ENCODE measurements at places on chromosomes 16 and 17.
A peak's percentile ranks its signal among the peaks of the same experiment; 100 is the strongest.

- no peak for DNase-seq
Measured at GRCh38 chr17:64978138-64978537, 58.9 kb upstream of the LRRC37A3 start.

DNA sequence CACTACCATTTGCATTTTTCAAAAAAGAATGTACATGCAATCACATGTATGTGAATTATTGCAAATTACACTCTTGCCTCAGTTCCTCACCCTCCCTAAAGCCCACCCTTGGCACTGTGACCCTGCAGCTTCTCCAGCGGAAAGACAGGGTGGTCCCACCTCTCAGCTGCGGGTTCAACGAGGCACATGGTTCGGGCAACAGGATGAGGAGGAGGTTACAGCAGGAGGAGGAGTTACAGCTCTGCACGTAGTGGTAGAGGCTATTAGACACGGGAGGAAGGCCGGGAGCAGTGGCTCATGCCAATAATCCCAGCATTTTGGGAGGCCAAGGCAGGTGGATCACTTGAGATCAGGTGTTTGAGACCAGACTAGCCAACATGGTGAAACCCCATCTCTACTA, 5.2 kb downstream of the C16orf95 start:
- no peak for DNase-seq

DNA sequence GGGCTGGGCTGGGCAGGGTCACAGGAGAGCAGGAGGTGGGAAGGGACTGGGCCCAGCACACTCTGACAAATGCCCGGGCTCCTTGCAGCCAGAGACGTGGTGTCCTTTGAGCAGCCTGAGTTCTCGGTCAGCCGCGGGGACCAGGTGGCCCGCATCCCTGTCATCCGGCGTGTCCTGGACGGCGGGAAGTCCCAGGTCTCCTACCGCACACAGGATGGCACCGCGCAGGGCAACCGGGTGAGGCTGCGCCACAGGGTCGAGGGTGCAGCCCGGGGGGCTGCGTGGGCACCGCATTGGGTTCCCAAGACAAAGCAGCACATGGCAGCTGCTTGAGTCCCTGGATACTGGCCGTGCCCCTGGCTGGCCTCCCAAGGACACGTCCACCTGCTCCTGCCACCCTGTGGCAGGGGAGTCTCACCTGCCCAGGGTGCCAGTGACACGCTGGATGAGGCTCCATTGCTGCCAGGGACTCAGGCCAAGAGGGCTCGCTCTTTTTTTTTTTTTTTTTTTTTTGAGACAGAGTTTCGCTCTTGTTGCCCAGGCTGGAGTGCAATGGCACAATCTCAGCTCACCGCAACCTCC, 21.3 kb downstream of the GALK1 start:
- DNase-seq: no peak

- DNase-seq: no peak
Measured at GRCh38 chr16:774086-775001, 13.8 kb downstream of the MSLN start.

GRCh38 chr16:19687279-19687678, 30.7 kb downstream of the KNOP1 start:
- DNase-seq: no peak

DNA sequence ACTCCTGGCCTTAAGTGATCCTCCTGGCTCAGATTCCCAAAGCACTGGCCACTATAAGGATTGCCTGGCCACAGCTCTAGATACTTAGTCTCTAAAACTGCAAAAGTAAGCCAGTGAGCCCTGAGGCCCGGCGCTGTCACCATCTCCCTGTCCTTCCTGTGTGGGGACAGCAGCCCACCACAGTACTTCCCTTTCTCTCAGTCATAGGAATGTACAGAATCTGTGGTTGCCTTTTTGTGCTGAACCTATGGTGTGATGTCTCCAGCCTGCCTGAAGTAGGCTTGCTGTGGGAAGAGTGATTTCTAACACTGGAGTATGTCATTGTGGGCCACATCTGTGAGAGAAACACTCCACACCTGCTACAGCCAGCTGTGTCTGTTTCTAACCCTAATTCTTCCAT, 24.7 kb downstream of the NTAN1 start:
- DNase-seq: no peak

DNA sequence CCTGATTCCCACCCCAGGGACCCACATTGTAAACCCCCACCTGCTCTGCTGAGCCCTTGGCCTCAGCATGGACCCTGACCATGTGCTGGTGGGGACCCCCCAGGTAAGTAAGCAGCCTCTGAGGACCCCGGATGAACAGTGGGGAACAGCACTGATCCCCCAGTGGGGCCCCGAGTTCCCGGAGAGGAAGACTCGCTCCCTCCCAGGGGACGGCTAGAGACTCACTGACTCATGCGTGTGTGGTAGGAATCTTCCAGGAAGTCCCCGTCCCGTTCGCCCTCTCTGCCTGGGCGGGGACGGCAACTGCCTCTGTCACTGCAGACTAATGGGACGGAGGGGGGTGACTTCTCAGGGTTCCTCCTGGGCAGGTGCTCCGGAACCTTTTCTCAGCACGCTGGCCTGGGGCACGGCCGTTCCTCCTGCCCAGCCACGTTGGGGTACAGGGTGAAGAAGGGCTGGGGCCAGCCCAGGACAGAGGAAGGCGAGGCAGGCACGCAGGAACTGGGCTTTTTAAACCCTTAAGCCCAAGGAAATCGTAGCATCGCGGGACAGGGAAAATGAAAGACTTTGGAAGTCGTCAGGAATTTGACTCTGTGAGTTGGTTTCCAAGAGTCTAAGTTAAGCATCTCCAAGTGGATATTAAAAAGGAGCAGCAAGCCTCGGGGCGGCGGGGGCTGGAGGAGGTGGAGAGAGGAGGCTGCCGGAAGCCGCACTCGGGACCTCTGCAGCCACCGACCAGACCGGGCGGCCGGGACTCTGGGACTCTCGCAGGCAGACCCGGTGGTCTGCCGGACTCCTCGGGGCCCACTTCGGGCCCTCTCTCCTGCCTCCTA, 178.7 kb downstream of the SEC14L1 start:
- DNase-seq: peak; percentile 87

GRCh38 chr16:70694088-70694867, 8.4 kb upstream of the MTSS2 start:
- peak; percentile 91 for DNase-seq

GRCh38 chr17:69828087-69828486, 246.9 kb upstream of the KCNJ16 start:
- DNase-seq: peak; percentile 71

DNA sequence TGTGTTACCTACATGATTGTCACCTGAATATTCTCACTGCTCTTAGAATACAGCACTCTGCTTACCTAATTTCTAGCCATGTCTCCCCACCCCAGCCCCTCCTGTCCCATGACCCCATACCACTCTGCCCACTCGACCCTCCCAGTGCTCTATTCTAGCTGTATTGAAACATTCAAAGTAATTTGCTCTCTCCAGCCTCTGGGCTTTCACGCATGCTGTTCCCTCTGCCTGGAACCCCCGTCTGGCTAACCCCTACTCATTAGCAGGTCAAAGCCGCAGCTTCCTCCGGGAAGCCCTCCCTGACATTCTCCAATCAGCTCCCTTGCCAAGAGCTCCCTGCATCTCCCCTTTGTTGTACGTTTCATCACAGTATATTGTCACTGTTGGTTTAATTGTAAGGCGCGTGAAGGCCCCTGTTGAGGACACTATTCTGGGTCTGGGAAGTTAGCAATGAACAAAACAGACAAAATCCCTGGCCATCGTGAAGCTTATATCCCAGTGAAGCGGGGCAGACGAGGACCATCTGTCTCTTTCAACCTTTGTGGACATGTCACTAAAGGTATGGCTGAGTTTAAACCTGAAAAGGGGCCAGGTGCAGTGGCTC, 72.3 kb upstream of the LHX1 start:
- DNase-seq: no peak

DNA sequence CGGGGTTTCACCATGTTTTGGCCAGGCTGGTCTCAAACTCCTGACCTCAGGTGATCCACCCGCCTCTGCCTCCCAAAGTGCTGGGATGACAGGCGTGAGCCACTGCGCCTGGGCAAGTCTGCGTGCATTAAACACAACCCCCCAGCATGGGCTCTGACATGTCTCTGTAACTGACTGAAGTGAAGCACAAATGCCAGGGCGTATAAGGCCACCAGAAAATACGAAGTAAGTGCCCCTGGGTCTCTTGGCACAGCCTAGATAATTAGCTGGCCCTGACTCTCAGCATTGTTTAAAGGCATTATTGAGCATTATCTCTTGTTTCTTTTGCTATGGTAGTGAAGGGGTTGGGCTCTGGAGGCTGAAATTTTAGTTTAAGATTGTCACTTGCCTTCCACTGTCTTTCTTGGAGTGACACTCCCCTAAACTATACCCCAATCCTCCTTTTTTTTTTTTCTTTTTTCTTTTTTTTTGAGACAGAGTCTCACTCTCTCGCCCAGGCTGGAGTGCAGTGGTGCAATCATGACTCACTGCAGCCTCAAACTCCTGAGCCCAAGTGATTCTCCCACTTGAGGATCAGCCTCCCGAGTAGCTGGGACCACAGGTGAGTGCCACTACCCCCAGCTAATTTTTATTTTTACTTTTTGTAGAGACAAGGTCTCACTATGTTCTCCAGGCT, 8.2 kb upstream of the SEC14L1 start:
- no peak for DNase-seq

DNA sequence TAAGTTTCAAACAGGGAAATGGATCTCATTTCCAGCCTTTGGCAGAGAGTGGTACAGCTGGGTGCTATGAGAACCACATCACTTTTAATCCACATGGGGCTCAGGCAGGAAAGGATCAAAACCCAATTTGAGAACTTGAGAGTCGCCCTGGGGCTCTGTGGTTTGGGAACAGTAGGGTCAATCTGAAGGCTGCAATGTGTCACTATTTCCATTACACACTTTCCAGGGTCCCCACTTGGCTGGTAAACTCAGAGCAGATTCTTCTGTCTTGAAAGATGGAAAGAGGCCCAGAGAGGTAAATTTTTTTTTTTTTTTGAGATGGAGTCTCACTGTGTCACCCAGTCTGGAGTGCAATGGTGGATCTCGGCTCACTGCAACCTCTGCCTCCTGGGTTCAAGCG, 6.7 kb upstream of the HIGD1B start:
- DNase-seq: no peak

- peak; percentile 25 for DNase-seq
Measured at GRCh38 chr16:546909-547770, 13.1 kb upstream of the PRR35 start.

GRCh38 chr16:53891409-53892139, 187.6 kb downstream of the FTO start:
- no peak for DNase-seq

- DNase-seq: no peak
Measured at GRCh38 chr16:69311533-69312387, 610 bp downstream of the VPS4A start.

GRCh38 chr17:71251951-71252350, 868.9 kb upstream of the SOX9 start:
- peak; percentile 94 for DNase-seq

DNA sequence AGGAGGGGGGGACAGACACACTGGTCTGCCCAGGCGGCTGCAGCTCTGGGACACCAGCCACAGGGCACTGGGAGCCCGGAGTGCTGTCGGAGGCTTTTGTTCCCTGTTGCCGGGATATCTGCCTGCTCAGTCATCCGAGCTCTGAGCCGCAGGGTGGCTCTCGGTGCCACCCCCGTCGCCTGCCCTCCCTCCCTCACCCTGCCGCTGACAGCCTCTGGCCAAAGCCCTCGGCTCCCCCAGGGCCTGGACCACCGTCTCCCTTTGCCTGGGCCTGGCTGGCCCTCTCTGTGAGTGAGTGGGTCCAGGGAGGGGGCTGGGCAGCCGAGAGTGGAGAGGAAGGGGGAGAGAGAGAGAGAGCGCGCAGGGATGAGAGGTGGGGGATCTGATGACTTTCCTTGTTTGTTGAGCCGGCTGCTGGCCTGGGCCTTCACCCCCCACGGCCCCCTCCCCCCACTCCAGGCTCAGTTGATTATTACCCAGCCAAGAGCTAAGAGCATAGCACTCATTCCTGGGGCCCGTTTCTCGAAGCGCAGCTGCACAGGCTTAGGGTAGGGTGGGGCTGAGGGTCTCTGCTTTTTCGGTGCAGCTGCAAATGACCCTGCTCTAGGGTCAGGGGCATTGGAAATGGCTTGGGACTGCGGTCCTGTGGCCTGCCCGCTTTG, 2.7 kb downstream of the FOXJ1 start:
- no peak for DNase-seq

DNA sequence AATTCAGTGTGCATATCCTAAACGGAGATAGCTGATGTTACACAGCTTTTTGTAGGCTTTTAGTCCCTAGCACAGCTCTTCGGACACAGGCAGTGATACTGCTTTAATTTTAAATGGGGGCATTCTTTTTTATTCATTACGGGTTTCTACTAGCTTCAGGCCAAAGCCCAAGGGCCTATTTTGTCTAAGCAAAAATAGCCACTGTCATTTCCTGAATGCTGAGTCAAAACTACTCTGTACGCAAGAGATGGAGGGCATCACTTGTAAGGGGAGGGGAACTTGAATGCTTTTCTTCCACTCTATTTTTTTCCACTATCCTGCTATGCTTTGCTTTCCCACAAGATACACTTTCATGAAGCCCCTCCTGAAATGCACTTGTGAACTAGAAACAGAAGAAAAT, 360.7 kb downstream of the PMP22 start:
- peak; percentile 47 for DNase-seq

GRCh38 chr16:89004209-89004831, 27.3 kb upstream of the CBFA2T3 start:
- no peak for DNase-seq

DNA sequence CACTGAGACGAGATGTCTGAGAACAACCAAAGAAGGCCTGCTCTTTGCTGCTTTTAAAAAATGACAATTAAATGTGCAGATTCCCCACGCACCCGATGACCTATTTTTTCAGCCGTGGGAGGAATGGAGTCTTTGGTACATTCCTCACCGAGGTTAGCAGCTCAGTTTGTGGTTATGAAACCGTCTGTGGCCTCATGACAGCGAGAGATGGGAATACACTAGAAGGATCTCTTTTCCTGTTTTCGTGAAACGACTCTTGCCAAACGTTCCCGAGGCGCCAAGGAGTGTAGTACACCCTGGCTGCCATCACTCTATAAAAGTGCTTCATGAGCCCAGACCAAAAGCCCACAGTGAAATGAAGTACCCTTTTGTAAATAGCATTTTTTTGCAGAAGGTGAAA, 87.8 kb downstream of the CRISPLD2 start:
- peak; percentile 66 for DNase-seq

- DNase-seq: no peak
Measured at GRCh38 chr17:77898521-77899434, 59.7 kb upstream of the TNRC6C start.

DNA sequence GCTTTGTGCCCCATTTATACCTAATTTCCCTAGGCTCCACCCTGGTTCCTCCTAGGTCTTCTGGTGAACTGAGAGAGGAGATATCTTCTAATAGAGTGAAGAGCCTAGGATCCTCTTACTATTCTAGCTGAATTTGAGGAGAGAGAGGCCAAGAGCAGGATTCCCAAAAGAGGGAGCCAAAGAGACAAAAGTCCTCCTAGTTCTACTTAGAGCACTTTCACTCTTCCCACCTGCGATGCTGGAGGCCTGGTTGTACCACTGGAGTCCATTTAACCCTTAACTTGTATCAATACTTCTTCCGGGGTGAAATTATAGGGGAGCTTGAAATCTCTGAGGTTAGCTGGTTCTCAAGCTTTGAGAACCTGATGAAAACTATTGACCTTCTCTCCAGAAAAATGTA, 3.4 kb upstream of the SSH2 start:
- DNase-seq: peak; percentile 22
